ENCODE measurements at places on chromosomes 3 and 15.

- H3K36me3 ChIP-seq = no peaks in the 10 kb centered on the region
- H3K4me3 ChIP-seq = no peak overlapping the region
- H3K4me1 ChIP-seq = no peaks in the 10 kb centered on the region
These were observed 388.4 kb upstream of the NDN start for GRCh38 chr15:24075420-24076089.

- H3K4me3 ChIP-seq = peak within 1 kb of the TSS; percentile 96
- H3K36me3 ChIP-seq = peaks cover 26% of the 10 kb centered on the region
- peak; percentile 72 for DNase-seq
- peak within 1 kb of the TSS; percentile 97 for H3K27ac ChIP-seq
These were observed at the start of gene MAN2A2 for GRCh38 chr15:90902840-90903732. TSS of gene MAN2A2 (plus strand) at chr15:90903302. CDS start at chr15:90904208, 906 bp downstream.

- peaks cover 17% of the 10 kb centered on the region for H3K27me3 ChIP-seq
- no peak overlapping the region for H3K4me3 ChIP-seq
- H3K36me3 ChIP-seq = no peaks in the 10 kb centered on the region
- no peaks in the 10 kb centered on the region for H3K4me1 ChIP-seq
- no peak for DNase-seq
These were observed 8.1 kb upstream of the SLC6A1 start for GRCh38 chr3:10984371-10984896.

DNA sequence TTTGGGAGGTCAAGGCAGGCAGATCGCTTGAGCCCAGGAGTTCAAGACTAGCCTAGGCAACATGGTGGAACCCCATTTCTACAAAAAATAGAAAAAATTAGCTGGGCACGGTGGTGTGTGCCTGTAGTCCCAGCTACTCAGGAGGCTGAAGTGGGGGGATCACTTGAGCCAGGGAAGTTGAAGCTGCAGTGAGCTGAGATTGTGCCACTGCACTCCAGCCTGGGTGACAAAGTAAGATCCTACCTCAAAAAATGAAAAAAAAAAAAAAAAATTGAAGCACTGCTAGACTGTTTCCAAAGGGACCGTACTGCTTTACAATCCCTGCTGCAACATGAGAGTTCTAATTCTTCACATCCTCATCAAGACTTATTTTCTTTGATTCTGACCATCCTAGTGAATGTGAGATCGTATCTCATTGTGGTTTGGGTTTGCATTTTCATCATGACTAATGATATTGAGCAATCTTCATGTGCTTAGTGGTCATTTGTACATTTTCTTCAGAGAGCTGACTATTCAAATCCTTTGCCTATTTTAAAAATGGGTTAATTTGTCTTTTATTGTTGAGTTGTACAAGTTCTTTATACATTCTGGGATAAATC, 10.8 kb downstream of the CMTM8 start:
- H3K27ac ChIP-seq = no peak overlapping the region
- H3K27me3 ChIP-seq = no peaks in the 10 kb centered on the region
- H3K4me3 ChIP-seq = no peak overlapping the region
- DNase-seq = no peak

- H3K4me1 ChIP-seq = no peaks in the 10 kb centered on the region
- no peak overlapping the region for H3K4me3 ChIP-seq
- no peak for DNase-seq
- H3K27me3 ChIP-seq = peaks cover 52% of the 10 kb centered on the region
These were observed 23.9 kb upstream of the GRIP2 start for GRCh38 chr3:14563946-14564539.

DNA sequence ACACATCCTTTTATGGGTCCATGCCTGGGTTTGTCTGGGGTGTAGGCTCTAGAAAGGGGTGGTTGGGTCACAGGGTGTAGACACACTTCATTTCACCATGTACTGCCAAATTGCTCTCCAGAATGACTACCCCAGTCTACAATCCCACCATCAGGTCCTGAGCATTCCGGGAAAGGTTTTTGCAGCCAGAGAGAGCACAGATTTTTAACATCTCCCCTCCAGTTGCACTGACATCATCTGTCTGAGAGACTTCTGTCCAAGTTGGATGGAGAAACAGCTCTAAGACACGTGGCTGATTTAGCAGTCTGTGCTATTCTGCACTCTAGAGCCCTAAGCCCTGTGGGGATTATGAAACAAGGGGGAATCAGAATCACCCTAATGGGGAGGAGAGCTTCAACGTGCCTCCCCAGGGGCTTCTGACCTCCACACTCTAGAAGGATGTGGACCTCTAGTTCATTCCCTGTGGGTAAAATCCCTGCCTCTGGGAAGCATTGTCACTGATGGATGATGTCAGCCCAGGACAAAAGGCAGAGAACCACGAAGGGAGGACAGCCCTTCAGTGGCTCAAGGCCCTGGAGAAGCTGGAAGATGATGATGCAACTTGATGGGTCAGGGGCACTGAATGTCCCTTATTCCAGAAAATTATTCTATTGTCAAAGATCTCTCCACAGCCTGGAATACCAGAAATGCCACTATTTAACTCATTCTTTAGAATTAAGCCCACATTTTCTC, 71.5 kb downstream of the CD200R1L start:
- H3K4me1 ChIP-seq = peaks cover 24% of the 10 kb centered on the region
- no peak overlapping the region for H3K27ac ChIP-seq
- DNase-seq = no peak
- no peaks in the 10 kb centered on the region for H3K36me3 ChIP-seq

GRCh38 chr3:17770682-17771081, 28.3 kb upstream of the TBC1D5 start:
- H3K27me3 ChIP-seq = peaks cover 4% of the 10 kb centered on the region
- H3K4me3 ChIP-seq = no peak overlapping the region
- DNase-seq = no peak

DNA sequence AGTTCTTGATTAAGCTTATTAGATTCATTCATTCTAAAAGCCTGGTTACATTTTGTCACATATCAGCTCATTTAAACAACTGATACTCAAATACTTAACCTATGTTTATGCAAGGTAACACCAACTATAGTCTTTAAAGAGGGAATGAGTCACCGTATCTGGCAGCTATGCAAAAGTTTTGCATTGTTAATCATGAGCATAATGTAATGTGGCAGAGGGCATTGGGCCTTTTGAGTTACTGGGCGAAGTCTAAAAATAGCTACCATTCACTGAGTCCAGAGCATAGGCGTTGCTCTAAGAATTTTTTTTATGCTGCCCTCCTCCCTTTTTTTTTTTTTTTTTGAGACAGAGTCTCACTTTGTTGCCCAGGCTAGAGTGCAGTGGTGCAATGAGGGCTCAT, 277.7 kb upstream of the ZNF717 start:
- no peaks in the 10 kb centered on the region for H3K4me1 ChIP-seq
- no peaks in the 10 kb centered on the region for H3K36me3 ChIP-seq
- no peak for DNase-seq

DNA sequence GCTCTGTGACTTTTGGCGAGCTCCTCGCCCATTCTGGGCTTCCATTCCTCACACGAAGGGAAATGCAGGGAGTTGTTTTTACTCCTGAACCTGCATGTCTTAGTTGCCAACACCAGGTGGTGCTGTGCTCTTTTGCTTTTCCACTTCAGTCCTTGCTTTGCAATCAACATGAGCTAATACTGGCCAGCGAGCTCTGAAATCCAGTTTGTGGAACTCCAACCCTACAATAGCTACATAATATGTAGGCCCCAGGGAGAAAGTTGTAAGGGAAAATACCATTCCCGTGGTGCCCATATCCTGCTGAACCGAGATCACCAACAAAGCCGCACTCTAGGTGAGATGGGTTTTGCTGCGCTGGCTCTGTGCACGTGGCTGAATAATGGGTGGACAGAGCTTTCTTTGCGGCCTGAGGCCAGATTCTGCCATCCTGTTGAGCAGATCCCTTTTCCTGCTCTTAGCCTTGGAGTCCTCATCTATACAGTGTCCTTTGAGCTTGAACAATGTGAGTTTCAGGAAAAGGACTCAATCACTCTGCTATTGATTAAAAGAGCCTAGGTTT, 25.0 kb downstream of the LSM3 start:
- H3K27ac ChIP-seq = no peak overlapping the region
- no peaks in the 10 kb centered on the region for H3K27me3 ChIP-seq
- H3K4me1 ChIP-seq = peaks cover 6% of the 10 kb centered on the region
- no peak for DNase-seq
- no peak overlapping the region for H3K4me3 ChIP-seq

- no peak for DNase-seq
- peaks cover 6% of the 10 kb centered on the region for H3K4me1 ChIP-seq
- H3K36me3 ChIP-seq = peaks cover 57% of the 10 kb centered on the region
These were observed 153.9 kb downstream of the GHSR start for GRCh38 chr3:172294223-172294806.

DNA sequence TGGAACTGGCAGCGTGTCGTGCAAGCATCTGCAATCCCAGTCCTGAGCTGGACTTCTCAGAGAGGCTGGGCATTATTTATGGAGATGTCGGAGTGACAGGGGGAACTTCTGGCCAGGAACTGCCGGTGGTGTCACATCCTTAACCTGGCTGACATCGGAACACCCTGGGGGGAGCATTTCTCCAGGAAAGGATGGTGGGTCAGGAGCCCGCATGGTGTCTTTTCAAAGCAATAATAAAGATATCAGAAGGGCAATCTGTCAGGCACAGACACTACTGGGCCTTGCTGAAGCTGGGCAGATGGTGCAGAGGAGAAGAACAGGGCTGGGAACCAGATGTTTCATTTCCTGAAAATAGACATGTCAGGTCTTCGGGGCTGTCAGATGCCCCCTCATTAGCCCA, 133.5 kb downstream of the WNT7A start:
- H3K27ac ChIP-seq = no peak overlapping the region
- H3K36me3 ChIP-seq = peaks cover 5% of the 10 kb centered on the region
- H3K4me1 ChIP-seq = no peaks in the 10 kb centered on the region

DNA sequence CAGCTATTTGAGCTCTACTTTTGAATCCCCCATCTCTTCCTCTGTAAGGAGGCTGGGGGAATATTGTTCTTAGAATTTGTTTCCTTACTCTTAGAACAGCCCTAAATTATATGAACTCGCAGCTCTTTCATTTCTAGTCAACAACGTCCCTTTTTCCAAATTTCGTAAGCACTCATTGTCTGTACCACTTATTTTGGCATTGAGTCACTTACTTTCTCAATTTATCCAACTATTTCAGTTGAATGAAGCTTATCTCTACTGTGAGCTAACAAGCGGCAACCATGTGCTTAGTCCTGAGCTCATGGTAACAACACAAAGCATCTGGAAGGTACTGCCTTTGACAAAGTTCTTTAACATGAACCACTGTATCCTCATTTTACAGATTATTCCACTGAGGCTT, 191.1 kb downstream of the GREM1 start:
- peaks cover 5% of the 10 kb centered on the region for H3K27me3 ChIP-seq
- H3K36me3 ChIP-seq = no peaks in the 10 kb centered on the region
- H3K4me3 ChIP-seq = no peak overlapping the region
- H3K4me1 ChIP-seq = peaks cover 36% of the 10 kb centered on the region

- no peak overlapping the region for H3K4me3 ChIP-seq
- H3K27ac ChIP-seq = no peak overlapping the region
- no peaks in the 10 kb centered on the region for H3K36me3 ChIP-seq
These were observed 6.7 kb downstream of the KBTBD13 start for GRCh38 chr15:65083262-65083701.

GRCh38 chr15:48652510-48653076, 7.1 kb upstream of the FBN1 start:
- H3K4me1 ChIP-seq = no peaks in the 10 kb centered on the region
- no peak overlapping the region for H3K27ac ChIP-seq
- H3K27me3 ChIP-seq = no peaks in the 10 kb centered on the region
- DNase-seq = no peak
- H3K4me3 ChIP-seq = no peak overlapping the region

GRCh38 chr15:86849558-86850285, 770.1 kb downstream of the AGBL1 start:
- no peak overlapping the region for H3K27ac ChIP-seq
- no peaks in the 10 kb centered on the region for H3K4me1 ChIP-seq
- no peaks in the 10 kb centered on the region for H3K36me3 ChIP-seq
- no peaks in the 10 kb centered on the region for H3K27me3 ChIP-seq

GRCh38 chr3:62318752-62319569, 54.4 kb downstream of the FEZF2 start:
- peak overlapping the region; percentile 89 for H3K4me3 ChIP-seq
- peaks cover 31% of the 10 kb centered on the region for H3K27me3 ChIP-seq
- no peaks in the 10 kb centered on the region for H3K4me1 ChIP-seq
- peak overlapping the region; percentile 70 for H3K27ac ChIP-seq
- H3K36me3 ChIP-seq = no peaks in the 10 kb centered on the region

DNA sequence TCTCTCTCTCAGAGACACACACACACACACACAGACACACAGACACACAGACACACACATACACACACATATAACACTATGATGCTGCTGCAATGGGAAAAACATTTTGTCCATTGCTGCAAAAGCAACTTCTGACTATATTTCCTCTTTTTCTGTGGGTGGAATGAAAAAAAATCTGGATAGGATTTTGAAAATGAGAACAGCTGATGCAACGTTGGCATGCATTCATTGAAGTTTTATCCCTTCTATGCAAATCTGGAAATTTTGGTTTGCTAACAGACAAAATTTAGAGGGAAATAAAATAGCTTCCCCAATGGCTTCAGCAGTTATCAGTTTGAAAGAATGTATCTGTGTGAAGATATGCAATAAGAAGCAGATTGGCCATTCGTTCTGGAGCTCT, 763.4 kb upstream of the GRM7 start:
- no peak overlapping the region for H3K4me3 ChIP-seq
- no peaks in the 10 kb centered on the region for H3K36me3 ChIP-seq
- no peaks in the 10 kb centered on the region for H3K4me1 ChIP-seq
- no peaks in the 10 kb centered on the region for H3K27me3 ChIP-seq

DNA sequence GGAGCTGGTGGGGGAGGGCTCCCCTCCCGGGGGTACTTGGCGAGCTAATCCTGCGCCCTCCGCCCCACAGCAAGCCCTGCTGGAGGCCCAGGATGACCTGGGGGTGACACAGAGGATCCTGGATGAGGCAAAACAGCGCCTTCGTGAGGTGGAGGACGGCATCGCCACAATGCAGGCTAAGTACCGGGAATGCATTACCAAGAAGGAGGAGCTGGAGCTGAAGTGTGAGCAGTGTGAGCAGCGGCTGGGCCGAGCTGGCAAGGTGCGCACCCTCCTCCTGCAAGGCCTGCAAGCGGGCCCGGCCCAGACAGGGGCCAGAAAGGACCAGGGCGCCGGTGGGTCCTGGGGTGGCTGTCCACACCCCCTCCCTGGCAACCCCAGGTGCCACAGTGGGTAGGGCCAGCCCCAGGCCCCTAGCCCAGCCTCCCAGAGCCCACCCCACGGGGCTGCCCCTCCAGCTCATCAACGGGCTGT, 56.5 kb downstream of the SEMA3G start:
- H3K4me3 ChIP-seq = no peak overlapping the region
- peaks cover 31% of the 10 kb centered on the region for H3K36me3 ChIP-seq
- H3K27me3 ChIP-seq = no peaks in the 10 kb centered on the region

GRCh38 chr3:24740326-24740725, 245.7 kb upstream of the THRB start:
- H3K27ac ChIP-seq = no peak overlapping the region
- no peaks in the 10 kb centered on the region for H3K4me1 ChIP-seq
